ENCODE measurements at places on chromosomes 7 and 10.

DNA sequence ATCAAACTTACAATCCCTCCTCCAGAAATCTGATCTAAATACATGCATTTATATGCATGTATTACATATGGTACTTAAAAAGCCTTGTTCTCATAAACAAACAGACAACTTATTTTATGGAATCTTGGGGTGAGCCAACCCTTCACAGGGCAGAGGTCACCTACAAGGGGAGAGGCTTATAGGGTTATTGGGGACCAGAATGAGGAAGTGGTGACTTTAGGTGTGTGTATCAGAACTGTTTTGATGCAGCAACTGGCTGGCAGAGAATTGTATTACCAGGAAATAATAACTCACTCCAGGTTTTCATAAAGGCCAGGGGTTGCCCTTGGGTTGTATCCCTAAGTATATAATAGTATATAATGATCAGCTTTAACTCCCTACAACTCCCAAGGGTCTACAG, 91.1 kb downstream of the SVIL start:
- no peak for DNase-seq

- no peak for DNase-seq
Observed at GRCh38 chr10:132670546-132671227, 115.3 kb downstream of the NKX6-2 start.

GRCh38 chr7:150740053-150740452, 2.8 kb downstream of the GIMAP5 start:
- no peak for DNase-seq

- DNase-seq = no peak
Observed at GRCh38 chr10:122341141-122341810, 33.2 kb upstream of the PLEKHA1 start.

DNA sequence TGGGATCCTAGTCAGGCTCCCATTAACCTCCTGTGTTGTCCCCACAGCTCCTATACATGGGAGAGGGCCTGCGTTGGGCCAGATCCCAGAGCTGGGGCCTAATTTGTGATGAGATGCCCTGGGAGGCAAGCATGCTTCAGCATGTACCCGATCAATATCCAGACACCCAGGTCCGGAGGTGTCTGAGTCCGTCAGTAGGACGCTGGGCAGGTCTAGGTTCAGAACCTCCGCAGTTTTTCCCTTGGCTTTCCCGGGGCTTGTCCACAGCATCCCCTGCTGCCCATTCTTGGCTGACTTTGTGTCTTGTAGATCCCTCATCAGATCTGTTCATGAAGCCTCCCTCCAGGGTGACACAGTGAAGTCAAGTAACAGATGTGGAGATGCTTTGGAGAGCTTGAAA, 32.7 kb upstream of the RBAK start:
- no peak for DNase-seq

DNA sequence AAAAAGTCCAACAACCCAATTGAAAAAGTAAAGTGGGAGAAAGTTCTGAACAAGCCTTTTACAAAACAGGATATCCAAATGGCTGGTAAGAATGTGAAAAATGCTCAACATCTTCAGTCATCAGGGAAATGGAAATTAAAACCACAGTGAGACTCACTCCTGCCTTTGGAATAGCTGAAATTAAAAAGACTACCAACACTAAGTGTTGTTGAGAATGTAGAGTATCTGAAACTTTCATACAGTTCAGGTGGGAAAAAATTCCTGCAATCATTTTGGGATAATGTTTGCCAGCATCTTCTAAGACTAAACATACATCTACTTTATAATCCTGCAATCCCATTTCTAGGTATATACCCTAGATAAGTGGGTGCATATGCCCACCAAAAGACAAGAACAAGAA, 395.1 kb downstream of the GRID1 start:
- DNase-seq = no peak

GRCh38 chr10:110224992-110225391, 17.6 kb downstream of the MXI1 start:
- DNase-seq = no peak

DNA sequence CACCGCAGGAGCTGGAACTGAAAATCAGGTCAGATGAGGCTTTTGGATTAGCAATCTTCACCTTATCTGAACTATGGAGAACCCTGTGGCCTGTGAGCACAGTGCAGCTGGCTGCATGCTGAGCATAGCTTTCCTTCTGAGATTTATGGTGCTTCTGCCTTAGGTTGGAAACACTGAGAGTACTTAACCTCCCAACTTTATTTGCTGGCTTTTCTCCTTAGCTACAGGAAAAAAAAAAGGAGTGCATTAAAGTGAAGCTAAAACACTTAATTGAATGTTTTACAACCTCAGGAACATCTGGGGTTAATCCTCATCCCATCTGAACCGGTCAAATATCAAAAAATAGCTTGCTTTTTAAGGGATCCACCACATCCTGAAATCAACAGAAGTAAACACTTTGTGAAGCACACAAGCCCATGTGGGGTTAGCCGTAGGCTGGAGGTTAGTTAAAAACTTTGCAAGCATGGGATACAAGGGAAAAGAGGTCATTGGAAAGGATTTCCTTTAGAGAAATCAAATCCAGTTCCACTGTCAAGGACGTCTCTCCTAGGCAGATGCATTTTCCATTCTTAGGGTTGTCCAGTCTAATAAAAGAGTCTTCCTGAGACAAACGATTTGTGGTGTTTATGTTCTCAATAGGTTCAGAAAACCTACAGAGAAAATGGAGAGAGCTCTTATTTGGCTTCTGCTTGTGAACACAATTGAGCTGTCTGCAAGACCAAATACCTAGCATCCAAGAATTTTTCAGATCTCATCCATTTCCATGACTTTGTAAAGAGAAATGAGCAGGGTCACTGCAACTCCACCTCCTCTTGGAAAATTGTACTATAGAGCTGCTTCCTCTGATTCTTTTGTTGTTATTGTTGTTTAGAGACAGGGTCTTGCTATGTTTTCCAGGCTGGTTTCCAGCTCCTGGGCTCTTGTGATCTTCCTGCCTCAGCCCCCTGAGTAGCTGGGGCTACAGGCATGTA, 470.4 kb upstream of the IGFBP3 start:
- no peak for DNase-seq

- no peak for DNase-seq
Observed at GRCh38 chr10:112581921-112582320, 134.9 kb downstream of the VTI1A start.
